CD8-positive, alpha-beta memory T cell (primary cell): ENCODE measurements at places on chromosomes 2 and 18.
A peak's percentile ranks its signal among the peaks of the same experiment; 100 is the strongest.

DNA sequence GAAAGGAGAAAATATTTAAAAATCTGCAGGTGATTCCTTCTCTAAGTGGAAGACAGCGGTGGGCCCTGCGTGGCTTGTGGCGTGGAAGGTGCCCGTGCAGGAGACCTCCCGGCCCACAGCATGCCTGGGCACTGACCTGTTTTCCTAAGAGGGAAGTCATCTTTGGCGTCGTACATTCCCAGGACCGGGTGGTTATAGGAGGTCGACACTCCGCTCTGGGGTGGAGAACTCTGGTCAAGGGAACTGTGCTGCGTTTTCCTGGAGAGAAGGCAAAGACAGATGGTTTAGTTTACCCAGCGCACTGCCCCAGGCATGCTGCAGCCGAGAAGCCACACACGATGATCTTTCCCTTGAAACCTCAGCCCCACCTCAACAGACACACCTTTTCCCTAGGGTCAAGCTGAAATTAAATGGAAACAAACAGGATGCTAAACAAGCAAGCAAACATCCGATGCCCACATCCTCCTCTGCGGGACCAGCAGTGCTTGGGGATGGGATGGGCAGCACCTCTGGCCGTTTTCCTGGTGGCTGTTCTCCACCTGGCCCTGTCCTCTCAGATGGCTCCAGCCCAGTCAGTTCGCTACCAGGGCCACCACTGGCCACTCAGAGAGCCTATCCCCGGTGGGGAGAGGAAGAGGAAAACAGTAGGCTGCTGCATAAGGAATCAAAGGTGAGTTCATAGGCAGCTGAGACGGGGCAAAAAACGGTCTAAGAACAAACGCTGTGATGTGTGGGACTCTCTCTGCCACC, 244.1 kb downstream of the HDAC4 start:
- no peaks in the 10 kb centered on the region for H3K27me3 ChIP-seq
- H3K4me3 ChIP-seq: no peak overlapping the region
- DNase-seq: no peak
- H3K27ac ChIP-seq: no peak overlapping the region

- DNase-seq: no peak
- H3K36me3 ChIP-seq: no peaks in the 10 kb centered on the region
- H3K4me3 ChIP-seq: no peak overlapping the region
These were observed 313.8 kb downstream of the LNPK start for GRCh38 chr2:175688243-175688642.

DNA sequence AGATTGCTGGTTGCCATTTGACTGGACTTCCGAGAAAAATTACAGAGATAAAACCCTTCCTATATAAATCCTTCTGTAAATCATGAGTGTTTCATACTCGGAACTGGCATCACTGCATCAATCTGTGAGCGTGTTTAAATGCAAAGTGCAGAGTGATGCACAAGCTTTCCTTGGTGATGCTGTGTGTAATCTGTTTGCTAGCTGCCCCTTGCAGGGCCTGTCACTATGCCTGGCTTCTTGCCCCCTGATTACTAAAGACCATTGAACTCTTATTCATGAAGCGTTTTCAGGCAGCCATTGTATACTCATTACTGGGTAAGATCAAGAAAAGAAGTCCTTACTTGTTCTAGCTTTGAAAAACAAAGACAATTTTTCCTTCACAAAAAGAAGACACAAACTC, 266.9 kb upstream of the FANCL start:
- no peaks in the 10 kb centered on the region for H3K36me3 ChIP-seq
- H3K4me1 ChIP-seq: no peaks in the 10 kb centered on the region
- no peaks in the 10 kb centered on the region for H3K27me3 ChIP-seq
- no peak for DNase-seq

GRCh38 chr2:135985826-135986393, 484 bp upstream of the DARS1 start:
- DNase-seq: peak; percentile 77
- H3K27me3 ChIP-seq: no peaks in the 10 kb centered on the region
- H3K27ac ChIP-seq: peak overlapping the region; percentile 95
- peak overlapping the region; percentile 57 for H3K4me3 ChIP-seq
- H3K36me3 ChIP-seq: no peaks in the 10 kb centered on the region

- no peak overlapping the region for H3K27ac ChIP-seq
- H3K36me3 ChIP-seq: no peaks in the 10 kb centered on the region
- peaks cover 6% of the 10 kb centered on the region for H3K4me1 ChIP-seq
These were observed 4.7 kb downstream of the DPYSL5 start for GRCh38 chr2:26852405-26853306.

DNA sequence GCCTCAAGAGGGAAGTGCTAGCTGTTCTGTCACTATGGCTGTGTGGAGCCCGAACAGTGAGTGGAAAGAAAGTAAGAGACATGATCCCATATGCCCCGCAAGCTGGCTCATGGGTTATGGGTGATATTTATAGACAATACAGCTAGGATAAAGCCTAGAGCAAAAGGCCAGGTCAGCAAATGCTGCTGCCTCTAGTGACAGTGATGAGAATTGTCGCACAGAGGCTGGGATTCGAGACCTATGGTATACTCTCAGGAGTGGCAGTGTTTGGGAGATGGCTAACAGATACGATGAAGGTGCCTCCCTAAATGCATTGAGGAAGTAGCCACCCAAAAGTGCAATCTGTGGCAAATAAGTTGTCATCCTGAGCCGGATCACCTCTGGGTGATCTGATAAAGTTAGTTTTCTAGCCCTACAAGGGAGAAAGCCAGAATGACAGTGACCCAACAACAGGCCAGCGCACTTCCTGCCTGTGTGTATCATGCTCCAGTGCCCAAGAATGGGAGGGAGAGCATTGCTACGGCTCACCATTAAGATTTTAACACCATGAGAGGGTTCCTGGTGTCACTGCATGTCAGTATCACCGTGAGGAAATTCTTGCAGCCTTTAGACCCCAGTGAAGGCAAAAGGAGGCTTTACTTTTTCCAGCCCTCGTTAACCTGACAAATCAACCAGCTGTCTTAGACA, 92.2 kb upstream of the TGFA start:
- no peak for DNase-seq
- H3K27me3 ChIP-seq: no peaks in the 10 kb centered on the region
- H3K4me1 ChIP-seq: no peaks in the 10 kb centered on the region
- H3K4me3 ChIP-seq: no peak overlapping the region
- no peaks in the 10 kb centered on the region for H3K36me3 ChIP-seq

- peaks cover 29% of the 10 kb centered on the region for H3K36me3 ChIP-seq
- no peaks in the 10 kb centered on the region for H3K27me3 ChIP-seq
- no peak overlapping the region for H3K27ac ChIP-seq
These were observed 15.1 kb downstream of the LMAN1 start for GRCh38 chr18:59343926-59344325.

DNA sequence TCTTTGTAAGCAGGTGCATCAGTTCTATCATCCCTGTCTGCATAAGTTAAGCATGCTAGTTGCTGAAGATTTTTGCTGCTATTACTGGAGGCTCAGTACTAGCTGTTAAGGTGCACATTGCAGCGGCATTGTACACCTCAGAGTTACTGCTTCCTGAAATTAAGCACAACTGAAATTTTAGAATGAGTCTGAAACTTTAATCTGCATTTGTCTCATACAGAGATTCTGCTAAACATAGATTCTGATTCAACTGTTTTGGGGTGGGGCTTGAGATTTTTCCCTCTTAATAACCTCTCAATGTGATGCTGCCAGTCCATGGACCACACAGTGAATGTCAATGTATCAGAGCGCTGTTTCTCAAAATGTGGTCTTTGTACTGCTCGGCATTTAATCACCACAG, 585.7 kb upstream of the GCFC2 start:
- H3K4me3 ChIP-seq: no peak overlapping the region
- no peak for DNase-seq
- no peak overlapping the region for H3K27ac ChIP-seq
